ENCODE measurements at places on chromosomes 13 and 19.

GRCh38 chr13:97329331-97329730 lies 104.6 kb upstream of the RAP2A start:
- no peak for DNase-seq

DNA sequence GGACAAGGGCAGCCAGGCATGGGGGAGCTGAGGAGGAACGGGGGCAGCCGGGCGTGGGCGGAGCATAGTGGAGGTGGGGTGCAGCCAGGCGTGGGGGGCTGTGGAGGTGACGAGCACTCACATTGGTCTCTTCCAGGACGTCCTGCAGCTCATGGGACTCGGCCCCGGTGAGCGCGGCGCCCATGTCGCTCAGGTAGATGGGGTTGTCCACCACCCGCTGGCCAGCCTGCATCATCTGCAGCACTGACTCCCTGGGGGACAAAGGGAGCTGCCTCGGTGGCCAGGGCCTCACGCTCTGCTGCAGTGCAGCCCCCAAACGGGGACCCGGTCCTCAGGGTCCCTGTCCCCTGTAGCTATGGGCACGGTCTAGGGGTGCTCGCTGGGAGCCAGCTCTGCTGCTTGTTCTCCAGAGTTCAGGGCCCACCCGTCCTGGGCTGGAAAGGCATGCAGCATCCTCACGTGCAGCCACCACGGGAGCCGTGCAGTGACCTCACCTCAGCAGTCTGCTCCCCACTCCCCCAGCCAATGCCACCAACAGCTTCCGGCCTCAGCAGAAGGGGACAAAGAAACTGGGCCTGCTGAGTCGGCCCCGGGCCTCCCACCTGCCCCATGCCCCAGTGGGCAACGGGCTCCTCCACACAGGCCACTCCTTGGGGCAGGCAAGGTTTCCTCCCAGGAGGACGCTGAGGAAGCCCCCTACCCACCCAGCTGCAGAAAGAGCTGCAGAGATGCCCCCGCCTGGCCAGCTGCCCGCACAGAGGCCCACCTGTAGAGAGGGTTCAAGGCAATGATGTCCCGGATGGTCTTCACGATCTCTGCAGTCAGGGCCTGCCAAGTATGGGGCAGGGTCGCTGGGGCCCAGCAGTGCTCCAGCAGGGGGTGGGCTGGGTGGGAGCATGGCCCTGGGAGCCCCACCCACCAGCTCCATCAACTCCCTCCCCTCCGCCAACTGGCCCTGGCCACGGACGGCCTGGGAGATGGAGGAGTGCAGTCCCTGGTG lies 12.1 kb downstream of the LONP1 start:
- no peak for DNase-seq

- no peak for DNase-seq
Measured at GRCh38 chr19:46270521-46271256, 26.2 kb upstream of the HIF3A start.

- no peak for DNase-seq
Measured at GRCh38 chr19:55440411-55441105, 2.5 kb downstream of the SHISA7 start.

DNA sequence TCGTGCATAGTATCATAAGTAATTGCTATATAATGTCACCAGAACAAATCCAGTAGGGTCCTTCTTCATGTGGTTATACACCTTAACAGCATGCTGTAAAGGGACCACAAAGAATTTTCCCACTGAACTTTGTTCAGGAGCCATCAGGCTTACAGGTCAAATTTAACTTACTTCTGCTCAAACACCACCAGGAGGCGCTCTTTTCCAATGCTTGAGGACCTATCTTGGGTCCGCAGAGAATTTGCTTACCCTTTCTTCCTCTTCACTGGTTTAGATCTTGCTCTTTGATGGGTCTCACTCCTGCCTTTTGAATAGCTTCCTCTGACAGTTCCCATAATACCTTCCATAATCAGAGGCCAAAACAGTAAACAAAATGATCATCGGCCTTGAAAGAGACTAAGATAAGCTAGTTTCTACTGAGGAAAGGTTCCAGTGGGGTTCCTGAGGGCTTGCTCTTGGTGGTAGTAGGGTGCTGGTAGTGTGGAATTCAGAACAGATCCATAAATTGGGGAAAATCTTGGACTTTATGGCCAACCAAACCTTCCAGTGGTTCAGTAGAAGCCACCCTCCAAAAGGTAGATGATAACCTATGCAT lies 37.4 kb downstream of the SCGB2B2 start:
- DNase-seq, result peak; percentile 73

DNA sequence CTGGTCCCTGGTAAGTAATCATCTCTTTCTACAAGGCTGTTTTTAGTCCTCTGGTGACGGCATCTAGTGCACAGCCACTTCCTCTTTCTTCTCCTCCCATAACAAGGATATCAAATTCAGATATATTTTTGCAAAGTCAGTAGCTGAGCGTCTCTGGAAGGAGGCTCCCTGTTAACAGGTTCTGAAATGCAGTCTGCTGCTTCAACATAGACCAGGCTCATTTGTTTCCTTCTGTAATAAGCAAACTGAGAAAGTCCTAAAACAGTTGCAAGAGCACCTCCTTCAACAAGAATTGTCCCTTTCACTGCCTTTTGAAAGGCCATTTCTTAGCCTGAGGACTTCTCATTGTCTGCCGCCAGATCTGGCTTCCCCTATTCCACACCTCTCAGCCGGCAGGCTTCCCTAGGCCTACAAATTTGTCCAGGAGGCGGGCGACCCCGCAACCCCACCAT lies 7.4 kb upstream of the ZSCAN5A start:
- DNase-seq, result no peak

- no peak for DNase-seq
Measured at GRCh38 chr13:49898792-49899191, 37.3 kb downstream of the SPRYD7 start.

DNA sequence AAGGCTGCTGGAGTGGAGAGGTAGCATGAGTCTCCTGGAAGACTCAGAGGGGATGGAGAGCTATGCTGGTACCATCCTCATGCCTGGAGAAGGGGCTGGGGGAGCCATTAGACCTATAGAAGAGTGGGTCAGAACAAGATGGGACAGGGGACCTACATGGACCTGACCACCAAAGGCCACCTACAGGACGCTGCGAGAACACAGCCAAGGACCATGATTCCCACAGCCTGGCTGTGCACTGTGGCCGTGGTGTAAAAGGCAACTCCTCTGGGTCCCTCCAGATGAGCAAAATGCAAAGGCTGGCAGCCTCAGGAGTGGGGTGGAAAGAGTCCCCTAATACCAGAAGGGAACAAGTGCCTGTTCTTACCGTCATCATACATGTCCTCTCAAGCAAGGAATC lies 216.2 kb downstream of the SLC7A1 start:
- DNase-seq, result no peak

- no peak for DNase-seq
Measured at GRCh38 chr19:47094557-47095475, 18.8 kb downstream of the ZC3H4 start.

DNA sequence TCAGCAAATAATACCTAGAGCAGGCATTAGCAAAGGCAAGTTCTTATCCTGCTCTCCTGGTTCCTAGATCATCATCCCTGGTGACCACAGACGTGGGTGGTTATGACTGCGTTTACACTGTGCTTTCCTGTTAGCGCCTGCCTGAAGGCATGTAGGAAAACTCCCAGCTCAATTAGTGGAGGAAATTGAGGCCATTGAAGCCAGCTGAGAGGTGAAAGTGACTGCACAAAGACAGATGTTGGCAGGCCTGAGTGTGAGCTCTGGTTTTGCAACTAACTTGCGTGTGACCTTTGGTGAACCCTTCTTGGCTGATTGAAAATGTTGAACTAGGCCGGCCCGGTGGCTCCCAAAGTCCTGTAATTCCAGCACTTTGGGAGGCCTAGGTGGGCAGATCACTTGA lies 17.5 kb upstream of the NWD1 start:
- DNase-seq, result no peak

- no peak for DNase-seq
Measured at GRCh38 chr13:29954082-29955028, 103.9 kb upstream of the UBL3 start.

- no peak for DNase-seq
Measured at GRCh38 chr13:25180775-25181537, 8.9 kb upstream of the AMER2 start.
